ENCODE measurements at places on chromosomes 3 and 15. TPM values are rescaled to one million over a fixed set of nuclear protein-coding genes. Genes with fewer than 3 reads are reported as not detected.

The PYGO1 gene
- total RNA-seq, result 7.1 TPM

The HACL1 gene
- total RNA-seq, result 13.8 TPM

The SEMA7A gene
- 5.5 TPM for total RNA-seq

The GABRR3 gene
- not detected for total RNA-seq

The PAQR5 gene
- total RNA-seq, result 1.1 TPM

The EPHA6 gene
- not detected for total RNA-seq

The CPEB1 gene
- total RNA-seq, result 2.4 TPM

The ZNF620 gene
- not detected for total RNA-seq

The CCDC51 gene
- 19.3 TPM for total RNA-seq

The MOBP gene
- not detected for total RNA-seq

The SLCO2A1 gene
- 111 TPM for total RNA-seq

The FAM107A gene
- total RNA-seq, result 93.4 TPM

The KLHL18 gene
- 1.8 TPM for total RNA-seq

The AP2M1 gene
- total RNA-seq, result 101 TPM

The CPLX3 gene
- total RNA-seq, result not detected

The PROS1 gene
- total RNA-seq, result 44.2 TPM

The GOLGA6A gene
- not detected for total RNA-seq

The KNG1 gene
- total RNA-seq, result not detected

The HTR3E gene
- total RNA-seq, result not detected

The TRAK1 gene
- 37.5 TPM for total RNA-seq

The GUCA1C gene
- not detected for total RNA-seq

The VWA5B2 gene
- total RNA-seq, result 0.32 TPM

The RSRC1 gene
- total RNA-seq, result 28.0 TPM

The C3orf85 gene
- total RNA-seq, result not detected

The CLEC3B gene
- total RNA-seq, result 130 TPM

The ST3GAL6 gene
- 2.7 TPM for total RNA-seq

The PRR20G gene
- not detected for total RNA-seq

The SEMA3F gene
- total RNA-seq, result 75.0 TPM

The GABRG3 gene
- total RNA-seq, result not detected

The MESP2 gene
- total RNA-seq, result not detected

The POC1A gene
- total RNA-seq, result not detected

The UACA gene
- total RNA-seq, result 34.0 TPM

The SCN5A gene
- total RNA-seq, result 2.7 TPM

The CCR3 gene
- not detected for total RNA-seq

The PLOD2 gene
- 41.3 TPM for total RNA-seq

The TRIM42 gene
- not detected for total RNA-seq

The LTF gene
- 1.4 TPM for total RNA-seq

The HEG1 gene
- 153 TPM for total RNA-seq

The MED12L gene
- 0.43 TPM for total RNA-seq

The RHCG gene
- total RNA-seq, result 0.43 TPM

The GCSAM gene
- not detected for total RNA-seq
